ENCODE measurements at places on chromosomes 12 and 14.

GRCh38 chr14:60238955-60239354 lies 10.1 kb upstream of the PPM1A start:
- DNase-seq = no peak

DNA sequence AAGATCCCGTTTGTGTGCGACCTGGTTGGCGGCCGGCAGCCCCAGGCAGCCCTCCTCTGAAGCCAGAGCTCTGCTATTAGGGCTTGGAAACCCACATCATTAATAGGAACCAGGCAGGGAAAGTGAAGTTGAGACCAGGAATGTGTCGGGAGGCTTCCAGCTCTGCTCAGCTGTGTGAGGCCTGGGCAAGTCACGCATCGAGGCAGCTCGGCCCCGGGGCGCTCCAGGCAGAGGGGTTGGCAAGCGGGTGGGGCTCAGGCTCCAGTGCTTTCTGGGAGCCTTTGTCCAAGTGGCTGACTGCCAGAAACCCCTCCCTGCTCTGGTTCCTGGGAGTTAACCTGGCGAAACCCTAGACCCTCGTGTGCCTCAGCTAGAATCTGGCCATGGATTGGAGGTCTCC lies 1151.7 kb downstream of the VRK1 start:
- no peak for DNase-seq

- no peak for DNase-seq
These were observed 18.9 kb downstream of the RFC5 start for GRCh38 chr12:118035190-118036041.

DNA sequence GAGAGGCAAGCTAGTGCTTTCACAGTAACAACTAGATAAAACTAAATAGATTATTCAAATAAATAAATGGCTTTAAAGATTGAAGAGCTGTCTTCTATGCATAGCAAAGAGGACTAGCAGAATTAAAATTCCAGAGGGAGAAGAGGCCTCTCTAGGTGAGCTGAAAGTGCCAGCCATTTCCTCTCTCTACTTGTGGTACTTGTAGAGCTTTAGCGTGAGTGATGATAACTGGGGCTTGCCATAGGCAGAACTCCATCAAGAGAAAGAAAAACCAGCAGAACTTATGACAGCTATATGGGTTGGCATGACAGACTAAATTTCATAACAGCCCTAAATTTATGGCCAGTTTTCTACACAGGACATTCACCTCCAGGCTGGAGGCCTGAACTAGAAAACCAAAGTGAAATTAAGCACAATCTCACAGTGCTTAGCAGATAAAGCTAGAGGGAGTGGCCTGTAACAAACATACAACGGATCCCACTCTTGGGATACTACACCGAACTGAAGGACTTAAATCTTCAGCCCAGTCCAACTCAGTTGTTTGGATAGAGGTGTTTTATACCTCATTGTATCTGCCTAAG lies 11.0 kb downstream of the SPTLC2 start:
- DNase-seq = no peak

- peak; percentile 44 for DNase-seq
These were observed 44.1 kb downstream of the PSEN1 start for GRCh38 chr14:73180385-73180805.

DNA sequence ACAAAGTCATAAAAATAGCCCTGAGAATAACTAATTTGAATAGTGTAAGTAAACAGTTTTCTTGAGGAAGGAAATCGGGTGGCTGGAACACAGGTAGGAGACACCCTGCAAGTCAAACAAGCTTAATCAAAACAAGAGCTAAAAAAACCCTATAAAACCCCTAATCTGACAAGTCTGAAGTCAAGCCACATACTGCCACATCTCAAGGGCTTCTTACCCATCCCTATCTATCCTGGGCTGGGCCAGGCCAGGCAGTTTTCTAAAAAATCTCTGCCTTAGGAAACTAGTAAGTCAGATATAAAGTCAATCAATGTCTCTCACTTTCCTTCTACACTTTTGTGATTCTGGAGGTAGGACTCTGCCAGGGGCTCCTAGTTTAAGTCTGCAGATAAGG lies 15.3 kb downstream of the UBE2N start:
- no peak for DNase-seq
